ENCODE measurements at places on chromosomes 1 and 21.

GRCh38 chr1:119981496-119981895 is 85.2 kb upstream of the ADAM30 start:
- no peak for DNase-seq

DNA sequence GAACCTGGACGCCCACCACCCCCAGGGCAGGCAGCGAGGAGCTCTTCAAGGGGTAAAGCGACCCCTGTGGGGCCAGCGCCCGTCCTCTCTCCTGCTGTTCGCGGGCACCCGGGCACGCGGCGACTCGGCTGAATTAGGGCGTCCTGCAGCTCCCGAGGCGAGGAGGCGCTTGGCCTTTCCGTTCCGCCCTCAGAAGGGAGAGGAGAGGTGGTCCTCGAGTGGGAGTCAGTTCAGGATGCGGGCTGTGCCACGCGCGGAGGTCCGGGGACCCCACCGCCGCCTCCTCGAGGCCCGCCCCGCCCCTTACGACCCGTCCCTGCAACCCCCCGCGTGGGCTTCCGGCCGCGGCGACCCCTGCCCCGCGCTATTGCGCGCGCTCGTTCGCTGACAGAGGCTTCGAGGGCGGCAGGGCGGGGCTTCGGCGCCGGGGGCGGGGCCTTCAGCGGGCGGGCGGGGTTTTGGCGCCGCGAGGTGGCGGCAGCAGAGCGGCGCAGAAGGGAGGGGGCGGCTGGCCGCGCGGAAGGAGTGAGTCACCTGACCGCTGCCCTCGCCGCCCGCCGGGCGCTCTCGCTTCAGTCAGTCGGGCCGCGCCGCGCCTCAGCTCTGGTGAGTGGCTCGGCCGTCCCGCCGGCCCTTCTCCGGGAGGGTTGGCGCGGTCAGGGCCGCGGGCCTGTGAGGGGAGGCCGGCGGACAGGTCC is at the start of gene BACH1:
Gene BACH1, plus strand, starts transcription at position 575 of the 698 bp plus-strand sequence. CDS start 22,359 bp downstream, outside the sequence.
- DNase-seq = peak; percentile 58

GRCh38 chr1:240232530-240232929 is 140.8 kb downstream of the FMN2 start:
- no peak for DNase-seq

GRCh38 chr1:51303751-51304251 is 26.6 kb downstream of the TTC39A start:
- DNase-seq = no peak

DNA sequence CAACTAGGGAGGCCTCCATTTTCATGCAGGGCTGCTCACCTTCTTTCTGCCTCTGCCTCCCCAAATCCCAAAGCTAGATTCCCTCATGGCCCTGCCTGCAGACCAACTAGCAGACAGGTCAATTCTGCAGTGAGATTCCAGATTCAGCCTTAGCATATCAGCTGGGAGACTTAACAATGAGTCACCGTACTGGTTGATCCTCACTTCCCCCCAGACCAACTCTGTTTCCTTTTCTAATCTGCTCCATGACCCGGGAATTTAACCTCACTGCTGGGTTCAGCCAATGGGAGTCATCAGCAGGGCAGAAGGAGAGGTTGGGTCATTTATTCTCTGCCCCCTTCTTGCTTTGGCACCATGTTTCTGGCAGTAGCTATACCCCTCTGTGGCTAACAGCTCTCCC is 140.6 kb upstream of the GRIK3 start:
- no peak for DNase-seq

GRCh38 chr1:185821612-185822385 is 87.6 kb downstream of the HMCN1 start:
- DNase-seq = no peak

GRCh38 chr1:160093624-160094290 is 4.7 kb downstream of the IGSF8 start:
- DNase-seq = no peak

- DNase-seq = no peak
Observed at GRCh38 chr1:94418664-94419655, 771 bp downstream of the ABCD3 start.

- DNase-seq = no peak
Observed at GRCh38 chr1:168202941-168203654, 22.7 kb upstream of the SFT2D2 start.

DNA sequence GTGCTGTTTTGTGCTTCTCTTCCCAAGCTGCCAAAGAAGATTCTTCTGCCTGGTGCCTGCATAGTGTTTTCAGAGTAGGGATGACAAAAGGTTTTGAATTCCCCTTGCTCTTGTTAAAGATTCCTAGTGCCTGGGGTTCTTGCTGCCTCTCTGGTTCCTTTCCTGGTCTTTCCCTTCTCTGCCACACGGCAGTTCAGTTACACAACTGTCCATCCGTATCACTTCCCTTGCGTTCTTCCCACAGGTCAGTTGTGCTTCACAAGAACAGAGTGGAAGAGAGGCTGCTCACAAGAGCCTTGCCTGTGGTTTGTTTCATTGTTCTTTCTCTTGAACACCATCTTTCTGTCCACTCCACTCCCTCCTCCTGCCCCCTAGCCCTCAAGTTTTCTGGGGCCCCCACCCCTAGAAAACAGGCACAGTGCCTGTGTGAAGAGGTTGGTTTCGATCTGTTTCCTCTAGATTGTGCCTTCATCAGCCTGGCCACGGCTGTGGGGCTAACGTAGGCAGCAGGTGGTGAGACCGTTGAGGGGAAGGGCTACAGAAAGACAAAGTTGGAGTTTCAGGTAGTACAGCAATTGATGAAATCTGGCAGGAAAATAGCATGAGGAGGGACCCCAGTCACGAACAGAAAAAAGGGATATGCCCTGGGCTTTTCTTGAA is 5.8 kb downstream of the VASH2 start:
- DNase-seq = no peak

GRCh38 chr1:42686418-42686817 is 4.2 kb downstream of the YBX1 start:
- DNase-seq = no peak

DNA sequence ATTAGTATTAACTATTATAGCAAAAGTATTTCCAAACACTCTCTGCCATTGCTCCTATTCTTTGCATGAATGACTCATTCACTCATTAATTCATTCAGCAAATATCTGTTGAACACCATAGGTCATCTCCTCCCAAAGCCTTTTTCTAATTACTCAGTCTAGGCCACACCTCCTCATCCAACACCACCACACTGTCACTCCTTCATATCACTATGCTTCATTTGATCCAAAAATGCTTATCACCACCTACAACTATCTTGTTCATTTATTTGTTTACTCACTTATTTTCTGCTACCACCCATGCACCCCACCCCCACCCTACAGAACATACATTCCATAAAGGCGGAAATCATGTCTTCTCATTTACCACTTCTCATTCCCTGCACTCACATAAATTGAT is 94.4 kb upstream of the TNFSF4 start:
- no peak for DNase-seq

DNA sequence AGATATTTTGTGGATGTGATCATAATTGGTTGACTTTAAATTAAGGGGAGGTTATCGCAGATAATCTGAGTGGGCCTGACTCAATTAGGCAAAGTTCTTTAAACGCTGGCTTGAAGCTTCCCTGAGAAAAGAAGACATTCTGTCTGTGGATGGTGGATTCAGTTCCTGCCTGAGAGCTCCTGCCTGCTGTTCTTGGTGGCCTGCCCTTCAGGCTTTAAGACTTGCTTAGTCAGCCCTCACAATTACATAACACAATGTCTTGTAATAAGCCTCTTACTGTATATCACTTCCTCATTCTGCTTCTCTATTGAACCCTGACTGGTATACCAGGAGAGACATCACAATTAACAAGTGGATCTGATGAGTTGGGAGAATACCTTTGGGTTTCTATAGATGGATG is 50.2 kb downstream of the KCNJ6 start:
- DNase-seq = no peak

DNA sequence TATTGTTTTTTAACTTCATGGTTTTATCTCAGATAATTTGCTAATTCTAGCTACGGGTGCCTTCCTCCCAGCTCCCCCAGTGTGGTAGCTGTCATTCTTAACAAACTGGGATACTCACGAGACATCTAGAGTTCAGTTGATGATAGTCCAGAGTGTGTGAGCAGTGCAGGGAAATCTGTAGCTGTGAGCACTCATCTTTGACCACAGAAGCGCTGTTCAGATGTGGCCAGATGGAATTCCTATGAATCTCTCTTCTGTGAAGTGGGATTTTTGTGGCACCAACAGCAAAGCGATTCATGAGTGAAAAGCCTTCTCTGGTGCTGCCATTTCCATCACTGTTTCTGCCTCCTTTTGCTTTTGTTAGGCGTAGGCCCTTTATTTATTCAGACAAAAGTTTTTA is 125.1 kb downstream of the NFIA start:
- no peak for DNase-seq

DNA sequence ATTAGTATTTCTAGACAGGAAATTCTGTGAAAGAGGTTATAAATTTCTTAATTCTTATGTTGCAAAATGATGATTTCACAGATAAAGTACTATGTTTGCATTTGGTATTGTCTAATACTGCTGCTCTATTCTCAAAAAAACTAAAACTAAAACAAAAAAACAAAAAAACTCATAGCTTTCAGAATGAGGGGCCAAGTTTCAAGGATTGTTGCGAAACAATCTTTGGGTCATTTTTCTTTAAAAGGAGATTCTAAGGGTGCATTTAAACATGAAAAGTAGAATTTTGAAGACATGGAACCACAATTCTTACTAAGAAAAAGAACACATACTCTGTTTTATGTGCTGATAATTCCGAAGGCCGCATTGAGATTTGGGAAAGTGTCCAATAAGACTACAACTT is 645.1 kb downstream of the ADGRL2 start:
- DNase-seq = no peak

- no peak for DNase-seq
Observed at GRCh38 chr1:157234705-157235273, 96.6 kb upstream of the ETV3 start.

DNA sequence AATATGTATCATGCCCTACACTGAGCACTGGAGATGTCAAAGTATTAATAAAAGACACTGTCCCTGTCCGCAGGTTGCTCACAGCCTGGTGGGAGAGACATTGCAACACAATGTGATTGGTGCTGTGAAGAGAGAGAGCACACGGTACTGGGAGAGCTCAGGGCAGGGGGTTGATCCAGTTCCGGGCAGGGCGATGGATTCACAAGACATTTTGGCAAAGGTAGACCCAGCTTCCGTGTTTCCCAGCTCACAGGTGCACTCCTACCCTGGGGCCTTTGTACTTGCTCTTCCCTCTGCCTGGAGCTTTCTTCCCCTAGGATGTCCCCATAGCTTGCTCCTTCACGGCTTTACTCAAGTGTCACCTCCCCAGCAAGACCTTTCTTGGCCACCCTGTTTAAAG is 1.4 kb downstream of the PLA2G5 start:
- no peak for DNase-seq

GRCh38 chr1:171513743-171514142 is 28.4 kb downstream of the PRRC2C start:
- no peak for DNase-seq

DNA sequence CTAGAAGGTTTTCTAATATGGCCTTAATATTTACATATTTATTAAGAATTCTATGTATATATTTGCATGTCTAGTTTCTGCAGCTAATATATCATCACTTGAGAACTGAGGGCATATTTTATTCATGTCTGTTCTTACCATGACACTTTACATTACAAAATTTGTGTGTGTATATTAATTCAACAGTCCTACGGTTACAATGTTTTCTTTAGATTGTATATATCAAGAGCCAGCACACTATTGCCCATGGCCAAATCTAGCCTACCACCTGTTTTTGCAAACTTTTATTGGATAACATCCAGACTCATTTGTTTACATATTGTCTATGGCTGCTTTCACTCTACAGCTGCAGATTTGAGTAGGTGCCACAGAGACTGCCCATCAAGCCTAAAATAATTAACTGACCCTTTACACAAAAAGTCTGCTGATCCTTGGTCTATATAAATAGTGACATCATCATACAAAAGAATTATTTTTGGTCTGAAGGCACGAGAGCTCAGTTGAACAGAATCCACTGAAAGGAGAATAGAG is 577.4 kb upstream of the PBX1 start:
- peak; percentile 22 for DNase-seq

- no peak for DNase-seq
Observed at GRCh38 chr21:20902511-20902910, 95.7 kb upstream of the NCAM2 start.

- DNase-seq = no peak
Observed at GRCh38 chr1:172499636-172500141, 33.3 kb upstream of the SUCO start.

DNA sequence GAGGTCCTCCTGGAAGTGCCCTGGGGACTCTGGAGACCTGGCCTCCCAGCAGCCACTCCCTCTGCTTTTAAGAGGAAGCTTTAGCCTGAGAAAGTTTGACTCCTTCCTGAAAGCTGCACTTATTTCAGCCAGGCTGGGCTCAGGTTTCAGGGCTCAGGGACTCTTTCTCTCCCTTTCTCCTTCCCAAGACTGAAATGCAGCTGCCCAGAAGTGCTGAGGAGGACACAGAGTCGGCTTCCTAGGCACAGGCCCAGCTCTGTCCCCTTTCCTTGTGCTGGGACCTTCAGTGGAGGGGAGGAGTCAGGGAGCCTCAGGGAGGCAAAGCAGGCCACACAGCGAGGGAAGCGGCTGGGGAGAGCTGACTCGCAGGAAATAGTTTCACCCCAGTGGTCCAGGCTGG is 137.3 kb downstream of the NAV1 start:
- DNase-seq = no peak

- no peak for DNase-seq
Observed at GRCh38 chr1:46742069-46742468, 23.2 kb upstream of the EFCAB14 start.

- no peak for DNase-seq
Observed at GRCh38 chr1:246160374-246160773, 346.7 kb downstream of the SMYD3 start.

DNA sequence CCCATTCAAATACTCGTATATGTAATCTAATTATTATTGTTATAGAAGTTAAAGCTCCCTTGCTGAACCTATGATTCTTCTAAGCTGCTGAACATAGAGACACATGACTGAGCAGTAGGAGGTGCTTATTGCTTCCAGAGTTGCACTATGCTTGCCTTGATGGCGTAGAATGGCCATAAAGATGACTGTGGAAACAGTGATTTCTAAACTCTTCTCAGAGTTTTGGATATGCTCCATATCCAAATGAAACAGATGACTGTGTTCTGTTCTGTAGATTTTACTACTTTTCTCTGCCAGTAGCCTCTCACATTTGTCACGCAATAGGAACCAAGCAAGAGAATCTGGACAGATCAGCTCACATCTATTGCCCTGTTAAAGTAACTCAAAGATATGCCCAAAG is 88.1 kb upstream of the CACYBP start:
- peak; percentile 19 for DNase-seq

DNA sequence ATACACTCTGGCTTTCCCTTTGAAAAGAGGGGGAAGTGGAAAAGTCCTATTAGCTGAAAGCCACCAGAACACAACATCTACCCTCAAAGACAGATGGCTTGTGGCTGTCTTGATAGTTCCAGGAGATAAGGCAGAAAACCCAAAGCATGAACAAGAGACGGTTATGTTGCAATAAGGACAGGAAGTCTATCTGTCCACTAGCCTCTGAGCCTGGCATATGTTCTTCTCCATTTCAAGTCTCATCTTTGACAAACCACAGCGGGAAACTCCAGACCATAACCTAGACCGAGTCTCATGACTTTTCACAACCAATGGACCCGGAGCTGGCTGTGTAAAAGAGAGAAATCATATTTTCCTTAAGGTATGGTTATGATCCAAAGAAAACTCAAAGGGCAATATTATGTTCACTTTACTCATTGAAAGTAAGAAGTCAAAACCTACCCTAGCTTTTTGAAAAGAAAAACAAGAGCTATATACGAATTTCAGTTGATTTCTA is 33.8 kb downstream of the DUSP10 start:
- DNase-seq = no peak

GRCh38 chr1:207026104-207026534 is 6.4 kb downstream of the C1orf116 start:
- DNase-seq = no peak

GRCh38 chr1:167081594-167082156 is 8.5 kb downstream of the GPA33 start:
- no peak for DNase-seq
